ENCODE measurements at places on chromosomes 7 and 10.
A peak's percentile ranks its signal among the peaks of the same experiment; 100 is the strongest.

GRCh38 chr10:86100581-86101061, 266.0 kb downstream of the GRID1 start:
- DNase-seq = peak; percentile 20

DNA sequence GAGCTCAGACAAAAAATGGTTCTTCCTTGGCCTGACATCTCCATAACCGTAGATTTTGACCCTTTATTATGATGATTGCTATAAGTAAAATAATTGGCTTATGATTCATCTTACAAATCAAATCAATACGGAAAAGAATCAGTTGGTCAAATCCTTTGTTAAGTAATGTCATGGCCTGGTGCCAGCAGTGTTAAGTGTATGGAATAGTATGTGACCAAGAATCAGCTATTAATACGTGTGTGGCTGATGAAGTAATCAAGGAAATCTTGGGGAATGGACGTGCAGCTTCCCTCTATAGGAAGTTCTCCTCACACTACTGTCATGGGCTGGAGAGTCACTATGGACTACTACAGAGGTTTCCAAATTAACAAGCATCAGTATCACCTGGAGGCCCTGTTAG, 230.6 kb downstream of the TWIST1 start:
- DNase-seq = no peak

GRCh38 chr7:143227806-143228205, 6.0 kb downstream of the TAS2R40 start:
- DNase-seq = no peak

DNA sequence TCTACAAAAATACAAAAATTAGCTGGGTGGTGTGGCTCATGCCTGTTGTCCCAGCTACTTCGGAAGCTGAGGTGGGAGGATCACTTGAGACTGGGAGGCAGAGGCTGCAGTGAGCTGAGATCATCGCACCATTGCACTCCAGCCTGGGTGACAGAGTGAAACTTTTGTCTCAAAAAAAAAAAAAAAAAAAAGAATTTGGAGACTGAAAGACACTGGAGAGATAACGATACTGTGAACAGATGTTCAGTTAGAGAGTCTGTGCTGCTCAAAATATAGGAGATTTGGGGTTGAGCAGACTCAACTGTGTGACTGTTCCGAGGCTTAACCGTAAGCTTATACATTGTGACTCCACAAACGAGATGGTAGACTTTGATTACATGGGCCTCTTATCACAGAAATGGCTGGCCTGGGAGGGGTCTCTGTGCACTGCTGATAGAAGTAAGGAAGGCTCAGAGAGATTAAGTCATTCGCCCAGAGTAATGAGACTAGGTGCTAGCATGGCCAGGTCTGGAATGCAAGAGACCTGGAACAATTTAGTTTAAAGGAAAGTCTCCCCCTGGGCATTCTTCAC, 19.4 kb downstream of the WBP1L start:
- no peak for DNase-seq

DNA sequence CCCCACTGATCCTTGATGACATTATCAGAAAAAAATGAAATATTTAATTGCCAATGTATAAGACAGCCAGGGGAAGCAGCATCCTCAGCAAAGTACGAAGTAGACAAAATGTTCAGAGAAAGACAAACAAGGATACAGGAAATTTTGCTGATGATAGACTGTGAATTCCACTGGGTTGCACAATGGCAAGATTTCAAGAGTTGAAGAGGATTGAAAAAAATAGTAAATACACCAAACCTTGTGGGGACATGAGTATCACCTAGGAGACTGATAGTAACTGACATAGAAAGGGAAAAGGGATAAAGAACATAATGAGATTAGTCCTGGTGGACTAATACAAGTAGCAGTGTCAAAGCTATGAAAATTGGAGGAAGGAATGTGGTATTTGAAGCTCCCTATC, 16.5 kb downstream of the CNOT4 start:
- no peak for DNase-seq

DNA sequence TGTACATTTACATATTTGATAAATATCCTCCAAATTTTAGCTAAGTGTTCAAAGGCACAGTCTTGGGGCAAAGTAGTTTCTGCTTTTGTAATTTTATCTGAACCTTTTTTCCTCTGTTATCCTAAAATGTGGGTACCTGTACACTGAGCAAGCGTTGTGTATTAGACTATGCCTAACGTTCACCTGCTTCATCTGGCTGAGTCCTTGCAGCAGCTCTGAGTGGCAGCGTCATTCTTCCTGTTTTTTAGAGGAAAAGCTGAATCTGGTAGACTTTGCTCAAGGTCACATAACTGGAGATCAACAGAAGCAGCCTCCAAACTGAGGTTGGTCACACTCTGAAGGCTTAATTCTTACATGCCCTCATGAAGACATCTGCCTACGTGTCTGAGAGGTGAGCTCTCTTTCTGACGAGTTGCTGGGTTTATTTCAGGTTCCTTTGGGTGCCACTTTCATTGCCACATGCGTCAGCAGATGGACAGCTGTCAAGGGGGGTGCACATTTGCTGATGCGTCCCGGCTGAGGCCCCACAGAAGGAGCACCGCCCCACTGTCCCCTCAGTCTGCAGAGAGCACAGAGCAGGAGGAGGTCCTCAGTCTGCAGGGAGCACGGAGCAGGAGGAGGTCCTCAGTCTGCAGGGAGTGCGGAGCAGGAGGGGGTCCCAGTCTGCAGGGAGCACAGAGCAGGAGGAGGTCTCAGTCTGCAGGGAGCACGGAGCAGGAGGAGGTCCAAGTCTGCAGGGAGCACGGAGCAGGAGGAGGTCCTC, 406.5 kb upstream of the SHH start:
- DNase-seq = no peak

DNA sequence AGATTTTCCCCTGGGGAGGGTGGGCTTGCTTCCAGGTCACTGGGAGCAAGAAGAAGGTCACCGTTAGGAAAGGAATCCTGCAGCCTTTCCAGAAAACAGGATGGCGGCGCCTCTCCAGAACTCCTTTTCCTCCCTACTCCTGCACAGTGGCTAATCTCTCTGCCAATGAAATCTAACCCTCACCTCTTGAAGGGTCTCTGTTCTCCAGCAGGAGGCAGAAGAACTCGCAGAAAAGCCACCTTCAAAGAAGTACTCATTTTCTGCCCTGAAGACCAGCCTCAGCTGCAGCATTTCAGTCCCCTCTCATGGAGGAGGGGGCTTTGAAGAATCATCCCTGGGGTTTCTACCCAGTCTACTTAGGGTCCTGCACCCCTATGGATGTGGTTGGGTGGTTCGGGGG, 626.9 kb downstream of the CALN1 start:
- no peak for DNase-seq

DNA sequence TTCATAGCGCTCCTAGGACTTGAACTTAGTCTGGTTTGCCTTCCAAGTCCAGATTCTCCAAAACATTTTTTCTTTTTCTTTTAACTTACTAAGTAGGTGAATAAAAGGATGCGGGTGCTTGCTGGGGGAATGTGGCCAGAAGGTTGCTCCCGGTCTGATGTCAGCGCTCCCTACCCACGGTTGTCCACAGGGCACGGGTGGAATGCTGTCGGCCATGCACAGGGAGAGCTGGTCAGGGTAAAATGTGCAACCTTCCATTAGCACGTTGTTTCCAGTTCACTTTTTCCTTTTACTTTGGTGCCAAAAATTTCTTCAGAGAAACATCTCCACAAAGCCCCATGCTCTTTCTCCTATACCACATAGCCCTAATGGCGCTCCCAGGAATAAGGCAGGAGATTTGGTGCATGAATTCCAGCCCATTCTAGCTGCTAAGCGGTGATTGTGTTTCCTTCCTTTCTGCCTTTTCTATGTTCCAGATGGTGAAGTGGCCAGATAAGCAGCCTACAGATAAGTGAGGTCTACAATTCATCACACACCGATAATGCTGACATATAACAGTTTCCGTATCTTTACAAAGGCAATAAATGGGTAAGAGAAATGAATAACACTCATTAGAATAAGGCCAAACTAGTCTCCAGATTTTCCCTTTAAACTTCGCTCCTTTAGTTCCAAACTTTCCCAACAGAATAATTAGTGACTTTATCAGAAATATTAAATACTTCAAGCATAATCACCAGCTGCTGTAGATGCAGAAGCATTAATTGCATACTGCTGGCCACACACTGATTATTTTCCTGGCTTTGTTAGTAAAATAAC, 138.3 kb upstream of the FGFR2 start:
- no peak for DNase-seq

DNA sequence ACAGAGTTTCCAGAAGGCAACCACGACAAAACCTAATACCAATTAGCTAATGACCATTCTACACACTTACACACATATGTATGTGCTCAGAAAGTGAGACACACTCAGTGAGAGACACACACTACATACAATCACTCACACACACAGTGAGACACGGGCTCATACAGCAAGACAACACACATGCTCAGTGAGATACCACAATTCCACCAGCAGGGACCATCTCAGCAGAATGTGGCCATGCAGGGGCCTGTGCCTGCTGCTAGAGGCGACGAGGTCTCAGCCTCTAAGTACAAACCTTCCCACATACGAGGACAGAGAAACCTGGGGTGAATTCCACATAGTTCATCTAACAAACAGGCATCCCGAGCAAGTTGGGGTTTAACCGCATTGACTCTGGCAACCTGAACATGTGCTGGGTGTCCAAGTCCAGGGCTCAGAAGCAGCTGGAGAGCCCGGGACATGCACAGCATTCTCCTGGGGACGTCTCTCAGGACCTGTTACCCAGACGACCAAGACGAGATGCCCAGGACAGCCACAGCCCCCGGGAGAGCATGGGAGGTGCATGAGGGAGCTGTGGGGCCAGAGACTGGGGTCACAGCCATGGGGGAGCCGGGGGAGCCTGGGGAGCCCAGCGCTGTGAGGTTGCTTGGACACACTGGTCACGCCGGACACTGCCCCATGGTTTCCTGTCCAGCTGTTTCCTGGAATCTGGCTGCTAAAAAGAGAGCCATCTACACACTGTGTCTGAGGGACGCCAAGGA, 523.6 kb downstream of the PTPRN2 start:
- DNase-seq = no peak

DNA sequence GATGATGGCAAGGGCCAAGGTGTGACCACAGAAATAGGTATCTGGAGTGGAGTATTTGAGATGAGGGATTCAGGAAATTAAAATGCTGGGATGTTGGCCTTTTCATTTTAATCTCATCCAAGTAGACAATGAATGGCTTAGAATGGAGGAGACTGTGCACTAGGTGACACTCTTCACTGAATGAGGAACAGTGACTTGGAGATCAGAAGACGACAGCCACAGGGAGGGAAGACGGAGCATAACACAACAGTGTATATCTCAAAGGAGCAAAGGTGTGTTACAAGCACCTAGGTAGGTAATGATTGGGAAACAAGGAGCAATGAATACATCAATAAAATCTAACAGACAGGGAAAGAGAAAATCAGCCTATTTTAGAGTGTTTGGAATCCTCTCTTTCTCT, 4.1 kb upstream of the TAX1BP1 start:
- DNase-seq = no peak

- no peak for DNase-seq
These were observed 14.1 kb upstream of the C10orf95 start for GRCh38 chr10:102465466-102465865.

GRCh38 chr7:96770758-96771157, 61.1 kb upstream of the SEM1 start:
- DNase-seq = no peak

DNA sequence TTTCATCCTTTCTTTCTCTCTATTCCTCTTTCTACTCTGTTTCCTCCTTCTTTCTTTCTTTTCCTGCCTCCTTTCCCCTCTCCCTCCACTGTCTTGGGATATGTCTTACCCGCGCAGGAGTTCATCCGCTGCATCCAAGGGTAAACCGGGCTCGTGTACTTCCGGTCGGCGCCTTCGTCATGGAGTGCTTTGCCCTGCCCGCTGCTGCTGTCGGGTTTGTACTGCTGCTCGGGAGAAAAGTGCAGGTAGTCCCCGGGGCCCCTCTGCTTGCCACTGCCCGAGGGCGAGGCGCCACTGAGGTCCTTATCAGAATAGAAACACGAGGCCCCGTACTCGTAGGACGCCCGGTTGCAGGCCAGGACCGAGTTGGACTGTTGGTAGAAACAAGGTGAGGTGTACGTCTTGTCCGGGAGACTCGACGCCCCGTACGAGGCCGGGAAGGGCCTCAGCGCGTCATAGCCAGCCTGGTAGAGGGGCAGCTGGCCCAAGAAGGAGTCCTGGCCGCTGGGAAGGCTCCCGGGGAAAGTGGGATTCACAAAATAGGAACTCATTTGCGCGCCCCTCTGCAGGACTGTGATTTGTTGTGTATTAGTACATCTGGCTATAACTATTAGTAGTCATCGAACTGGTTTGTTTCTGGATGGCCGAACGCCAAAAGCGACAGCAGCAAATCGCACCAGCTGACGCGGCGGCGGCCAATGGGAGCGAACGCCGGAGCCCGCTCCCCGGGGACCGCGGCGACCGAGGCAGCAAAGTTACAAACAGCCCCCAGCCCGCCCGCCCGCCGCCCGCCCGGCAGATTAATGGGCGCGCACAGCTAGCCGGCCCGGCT, at the start of gene HOXA6:
Gene HOXA6, minus strand, starts transcription at position 576 of the 832 bp plus-strand sequence. Its CDS starts 25 bp downstream, at position 551.
- DNase-seq = no peak

DNA sequence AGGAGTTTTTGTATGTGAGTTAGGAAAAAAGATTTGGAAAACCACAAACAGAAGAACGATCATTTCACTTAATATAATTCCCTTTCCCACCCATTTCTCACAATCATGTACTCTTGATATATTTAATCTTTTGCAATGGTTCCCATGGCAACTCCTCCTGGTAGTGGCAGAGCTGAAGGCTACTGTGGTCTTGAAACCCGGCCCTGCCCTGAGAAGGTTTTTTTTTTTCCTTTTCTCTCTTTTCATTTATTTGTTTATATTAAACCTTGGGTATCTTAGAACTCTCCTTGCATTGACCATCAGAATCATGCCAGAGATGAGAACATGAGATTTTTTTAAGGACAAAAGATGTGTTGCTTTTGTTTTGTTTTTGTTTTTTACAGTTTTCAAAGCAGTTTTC, 566.1 kb upstream of the NRP1 start:
- no peak for DNase-seq

- DNase-seq = no peak
These were observed 24.2 kb downstream of the MYPN start for GRCh38 chr10:68133523-68133922.

DNA sequence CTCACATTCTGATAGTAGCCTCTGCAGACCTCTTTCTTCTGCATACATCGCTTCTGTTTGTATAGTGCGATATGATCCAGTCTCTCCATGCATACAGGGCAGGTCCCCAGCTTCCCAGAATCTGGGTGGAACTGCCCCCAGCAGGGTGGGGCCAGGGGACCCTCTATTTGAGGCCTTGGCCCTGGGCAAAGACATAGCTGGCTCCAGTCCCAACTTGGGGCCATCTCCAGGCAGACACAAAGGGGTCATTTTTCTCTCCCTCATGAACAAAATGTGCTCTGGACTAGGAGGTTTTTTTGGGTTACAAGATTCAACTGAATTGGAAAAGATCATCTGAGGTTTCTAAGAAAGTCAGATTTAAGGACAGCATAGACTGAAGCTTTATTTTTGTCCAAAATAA, 21.1 kb upstream of the HSPA12A start:
- DNase-seq = no peak

Measured in COLO829 (cell line).